Right atrium auricular region (tissue), 2 donors: ENCODE measurements at places on chromosomes 11 and 22. TPM values are rescaled to one million over a fixed set of nuclear protein-coding genes. Genes with fewer than 3 reads are reported as not detected.
A peak's percentile ranks its signal among the peaks of the same experiment; 100 is the strongest.

DNA sequence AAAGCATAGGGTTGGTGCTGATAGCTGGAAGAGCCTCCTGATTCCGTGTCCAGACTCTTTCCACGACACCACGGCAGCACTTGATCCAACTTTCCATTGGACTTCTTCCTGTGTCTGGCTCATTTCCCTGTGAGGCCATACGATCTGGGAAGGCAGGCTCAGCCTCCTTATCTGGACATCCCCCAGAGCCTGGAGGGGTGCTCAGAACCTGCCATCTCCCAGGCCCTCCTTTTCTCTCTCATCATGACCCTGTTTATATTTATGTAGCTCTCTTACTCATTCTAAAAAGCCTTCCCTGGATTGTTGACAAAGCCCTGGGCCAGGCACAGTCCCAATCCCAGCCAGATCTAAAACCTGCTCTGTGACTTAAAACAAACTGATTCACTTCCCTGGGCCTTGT lies 7.8 kb upstream of the BCL9L start:
- no peak for DNase-seq

Gene APOL5
- not detected for total RNA-seq

Gene KCNE3
- 1.4 TPM for total RNA-seq

Gene SLC16A8
- not detected for total RNA-seq

DNA sequence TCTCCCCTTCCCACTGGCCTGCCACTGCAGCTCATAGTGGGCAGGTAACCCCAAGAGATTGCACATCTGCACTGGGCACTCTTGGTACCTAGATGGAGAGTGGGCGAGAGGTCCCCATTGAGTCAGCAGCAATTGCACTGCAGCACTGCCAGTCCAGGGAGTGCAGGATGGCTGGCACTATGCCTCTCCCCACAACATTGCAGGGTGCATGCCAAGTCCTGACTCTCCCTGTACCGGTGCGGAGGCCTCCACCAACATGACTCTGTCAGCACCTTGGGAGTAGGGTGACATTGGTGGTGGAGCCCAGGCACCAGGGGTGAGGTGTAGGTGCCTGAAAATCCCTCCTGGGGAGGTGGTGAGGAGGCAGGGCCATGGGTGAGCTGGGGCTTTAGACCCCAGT lies 82.2 kb downstream of the TRAF6 start:
- no peak for DNase-seq

- peak; percentile 53 for DNase-seq
These were observed 99.5 kb downstream of the ZNF280B start for GRCh38 chr22:22408731-22409696.
